Astrocyte (in vitro differentiated cells and primary cell): ENCODE measurements at places on chromosomes 1 and 21.

DNA sequence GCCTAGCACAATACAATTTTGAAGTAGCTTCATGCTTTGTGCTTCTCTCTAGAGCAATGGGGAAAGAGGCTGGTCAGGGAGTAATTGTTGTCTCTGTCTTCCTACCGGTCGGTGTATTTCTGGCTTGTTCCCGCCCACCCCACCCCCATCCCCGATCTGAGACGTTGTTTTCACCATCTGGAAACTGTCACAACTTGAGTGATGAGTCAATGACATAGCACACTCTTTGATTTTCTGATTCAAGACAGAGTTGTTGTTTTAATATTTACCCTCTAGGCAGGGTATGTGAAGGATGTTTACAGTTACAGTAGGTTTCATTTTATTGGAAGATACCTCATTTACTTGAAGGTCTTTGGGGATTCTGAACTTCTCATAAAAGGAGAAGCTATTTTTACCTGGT lies 7.0 kb downstream of the IL12RB2 start:
- no peak for DNase-seq

DNA sequence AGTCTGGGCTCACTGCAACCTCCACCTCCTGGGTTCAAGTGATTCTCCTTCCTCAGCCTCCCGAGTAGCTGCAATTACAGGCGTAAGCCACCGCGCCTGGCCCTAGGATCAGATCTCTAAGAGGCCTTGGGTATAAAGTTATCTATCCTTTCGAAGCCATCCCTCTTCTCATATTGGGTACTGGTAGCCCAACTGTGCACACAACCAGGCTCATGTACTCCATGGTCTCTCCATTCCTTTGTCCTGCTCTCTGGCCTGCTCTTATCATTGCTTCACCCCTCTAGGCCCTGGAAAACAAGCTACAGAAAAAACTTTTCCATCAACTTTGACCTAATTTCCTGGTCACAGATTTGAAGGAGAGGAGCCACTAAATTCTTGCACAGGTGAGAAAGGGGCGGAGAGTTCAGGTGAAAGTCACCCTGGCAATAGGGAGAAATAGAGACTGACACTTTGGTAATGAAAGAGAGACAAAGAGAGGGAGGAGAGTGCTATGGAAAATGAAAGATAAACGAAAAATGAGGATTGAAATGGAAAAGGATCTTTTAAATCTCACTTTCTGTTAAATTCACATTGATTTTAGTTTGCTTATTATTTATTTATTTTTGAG lies 6.0 kb downstream of the TXNIP start:
- no peak for DNase-seq

GRCh38 chr1:39196244-39197215 lies 8.0 kb upstream of the MACF1 start:
- DNase-seq, result peak; percentile 68

GRCh38 chr1:66929146-66929688 lies 4.4 kb downstream of the MIER1 start:
- DNase-seq, result no peak

DNA sequence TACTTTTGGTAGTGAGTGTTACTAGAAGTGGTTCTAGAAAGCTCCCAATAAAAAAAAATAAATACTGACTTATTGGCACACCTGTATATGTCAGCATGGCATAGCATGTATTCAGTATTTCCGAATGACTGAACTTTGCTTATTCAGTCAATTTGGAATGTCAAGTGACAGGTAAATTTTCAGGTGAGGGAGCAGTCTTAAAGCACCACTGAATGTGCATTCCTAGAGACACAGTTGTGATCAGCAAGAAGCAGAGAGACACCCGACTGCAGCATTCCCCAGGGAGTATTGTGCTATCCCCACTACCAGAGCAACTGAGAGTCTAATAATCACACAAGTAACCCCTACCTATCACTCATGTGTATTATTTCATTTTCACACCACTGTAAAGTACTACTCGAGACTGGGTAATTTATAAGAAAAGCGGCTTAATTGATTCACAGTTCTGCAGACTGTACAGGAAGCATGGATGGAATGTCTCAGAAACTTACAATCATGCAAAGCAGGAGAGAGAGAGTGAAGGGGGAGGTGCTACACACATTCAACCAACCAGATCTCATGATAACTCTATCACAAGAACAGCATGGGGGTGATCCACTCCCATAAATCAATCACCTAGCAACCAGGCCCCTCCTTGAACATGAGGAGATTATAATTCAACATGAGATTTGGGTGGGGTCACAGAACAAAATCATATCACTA lies 201.5 kb downstream of the TBX15 start:
- DNase-seq, result no peak

DNA sequence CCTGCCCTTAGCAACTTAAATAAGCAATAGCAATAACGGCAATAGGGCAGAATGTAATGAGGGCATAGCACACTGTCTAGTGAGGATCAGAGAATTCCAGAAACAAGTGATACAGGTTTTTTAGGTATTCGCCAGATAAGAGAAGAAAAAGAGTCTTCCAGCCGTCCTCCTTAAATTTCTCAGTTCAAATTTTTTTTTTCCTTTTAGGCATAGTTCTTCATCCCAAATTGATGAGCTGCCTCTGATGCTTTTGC lies 1.8 kb downstream of the PIGV start:
- DNase-seq, result no peak

GRCh38 chr1:162373541-162374260 lies 3.0 kb downstream of the SPATA46 start:
- peak; percentile 73 for DNase-seq

- DNase-seq, result no peak
Measured at GRCh38 chr1:209516771-209517680, 66.5 kb upstream of the CAMK1G start.

DNA sequence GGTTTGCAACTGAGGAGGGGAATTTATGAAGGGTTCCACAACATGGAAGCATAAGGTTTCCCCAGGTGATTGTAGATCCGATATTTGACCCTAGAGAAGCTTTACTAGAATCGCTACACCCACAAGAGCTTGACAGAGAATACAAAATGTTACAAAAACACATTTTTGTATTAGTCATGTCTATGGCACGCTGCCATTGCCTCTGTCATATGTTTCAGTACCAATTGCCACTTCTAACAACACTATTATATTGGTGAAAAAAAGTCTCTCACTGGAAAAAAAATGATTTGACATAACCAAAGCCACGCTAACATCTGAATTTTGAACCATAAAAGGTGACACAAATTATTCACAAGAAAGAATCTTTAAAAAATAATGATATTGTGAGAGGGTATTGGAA lies 214.5 kb downstream of the KCNT2 start:
- peak; percentile 61 for DNase-seq

- no peak for DNase-seq
Measured at GRCh38 chr1:115242543-115242942, 95.5 kb downstream of the NGF start.

GRCh38 chr1:236072001-236072400 lies 7.1 kb upstream of the NID1 start:
- DNase-seq, result no peak

DNA sequence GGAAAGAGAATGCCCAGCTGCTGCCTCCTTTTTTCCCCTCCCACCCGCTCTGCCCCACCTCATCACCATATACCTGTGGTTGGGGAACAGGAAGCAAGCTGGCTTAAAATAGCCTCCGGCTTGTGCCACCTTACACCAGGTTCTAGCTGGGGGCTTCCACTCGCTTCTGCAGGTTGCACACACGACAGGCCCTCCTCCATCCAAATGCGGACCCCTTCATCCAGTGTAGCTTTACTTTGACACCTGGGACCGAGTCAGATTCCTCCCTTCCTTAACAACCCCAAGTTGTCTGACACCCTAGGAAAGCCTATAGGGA lies 14.6 kb downstream of the BLACAT1 start:
- no peak for DNase-seq

DNA sequence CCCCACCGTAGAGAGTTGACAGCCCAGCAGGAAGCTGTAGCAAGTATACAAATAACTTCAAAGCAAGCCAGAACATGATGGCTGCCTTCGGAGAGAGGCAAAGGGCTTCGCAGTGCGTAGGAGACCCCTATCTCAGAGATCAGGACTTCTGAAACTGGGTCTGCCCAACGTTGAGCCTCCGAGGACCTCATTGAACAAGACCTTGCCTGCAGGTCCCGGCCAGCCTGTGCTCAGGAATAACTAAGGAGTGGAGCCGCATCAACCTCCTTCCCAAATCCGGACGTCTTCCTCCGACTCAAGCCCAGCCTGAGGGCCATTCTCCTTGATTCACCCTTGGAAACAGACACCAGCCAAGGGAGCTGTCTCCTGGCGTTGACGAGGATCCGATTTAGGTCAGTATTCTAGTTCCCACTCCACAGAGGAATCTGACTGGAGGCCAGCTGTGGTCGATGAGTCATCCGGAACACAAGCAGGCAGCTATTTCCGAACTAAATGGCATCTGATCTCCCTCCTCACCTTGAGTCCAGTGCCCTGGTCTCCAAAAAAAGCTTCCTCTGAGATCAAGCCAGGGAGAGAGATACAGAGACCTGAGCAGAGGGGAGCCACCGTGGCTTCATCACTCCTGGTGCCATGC lies 166.5 kb upstream of the COA6 start:
- DNase-seq, result peak; percentile 94

GRCh38 chr21:33993286-33994231 lies 78.0 kb upstream of the ATP5PO start:
- DNase-seq, result no peak
